NCI-H446 (cell line): ENCODE measurements at places on chromosomes 7 and 10.

DNA sequence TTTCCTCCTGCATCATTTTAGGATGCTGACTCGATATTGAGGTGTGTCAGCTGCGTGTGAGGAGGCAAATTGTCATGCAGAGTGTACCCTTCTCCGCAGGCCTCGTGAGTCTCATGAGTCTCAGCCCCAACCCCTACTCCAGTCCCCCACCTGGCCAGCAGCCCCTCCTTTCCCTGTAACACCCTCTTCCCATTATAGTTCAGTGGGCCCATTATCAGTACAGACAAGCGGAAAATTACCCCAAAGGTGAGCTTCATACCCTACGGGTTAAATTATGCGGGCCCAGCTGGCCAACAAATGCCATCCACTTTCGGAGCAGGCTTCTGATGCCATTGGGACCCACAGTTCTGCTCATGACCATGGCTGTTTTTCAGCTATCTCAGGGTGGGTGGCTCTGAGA is 25.2 kb downstream of the SFTPD start:
- no peak for DNase-seq

DNA sequence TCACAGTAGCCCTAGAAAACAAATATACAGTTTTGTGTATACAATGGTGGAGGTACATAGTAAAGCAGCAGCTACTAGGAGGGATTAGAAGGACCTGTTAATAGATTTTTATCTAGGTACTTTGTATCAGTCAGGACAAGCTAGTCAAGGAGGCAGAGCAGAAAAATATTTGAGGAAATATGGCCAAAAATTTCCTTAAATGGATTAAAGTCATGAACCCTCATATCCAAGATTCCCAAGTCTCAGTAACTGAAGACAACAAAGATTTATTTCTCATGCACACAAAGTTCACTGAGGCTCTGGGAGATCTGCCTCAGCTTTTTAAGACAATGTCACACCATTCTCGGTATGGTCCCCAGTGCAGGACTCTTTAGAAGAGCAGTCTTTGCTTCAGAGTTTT is 28.1 kb upstream of the ARMC3 start:
- DNase-seq: no peak

DNA sequence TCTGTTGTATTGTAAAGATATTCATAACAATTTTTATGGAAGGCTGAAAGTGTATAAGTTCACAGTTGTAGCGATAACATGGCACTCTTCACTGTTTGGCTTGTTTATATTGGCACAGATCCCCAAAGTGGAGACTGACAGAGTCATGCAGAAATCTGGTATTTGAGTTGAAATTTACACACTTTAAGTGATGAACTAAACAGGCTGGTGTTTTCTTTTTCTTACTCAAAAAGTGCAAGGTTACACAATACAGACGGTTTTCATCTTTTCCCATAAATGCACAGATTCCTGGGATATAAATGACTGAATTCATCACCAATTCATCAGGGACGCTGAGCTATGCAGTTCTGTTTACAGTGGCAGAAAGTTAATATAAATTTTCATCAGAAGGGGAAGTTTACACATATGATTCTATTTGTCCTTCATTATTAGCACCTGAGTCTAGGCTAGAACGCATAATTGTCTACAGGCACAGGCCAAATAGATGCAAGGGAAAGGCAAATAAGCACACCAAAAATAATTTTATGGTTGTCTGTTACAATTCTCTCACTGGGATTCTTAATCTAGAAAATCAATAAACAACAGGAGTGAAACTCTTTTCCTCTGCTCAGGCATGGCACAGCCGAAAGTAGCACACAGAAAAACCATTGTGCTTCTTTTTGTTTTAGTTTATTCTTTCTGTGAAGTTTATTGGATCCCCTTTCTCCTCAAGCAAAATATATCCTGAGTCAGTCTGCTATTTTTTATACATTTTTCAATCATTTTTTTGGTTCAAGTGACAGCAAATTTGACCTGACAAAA is 88.0 kb downstream of the FOXP2 start:
- DNase-seq: peak; percentile 55

GRCh38 chr10:80356989-80357850 is 639 bp downstream of the DYDC2 start:
- no peak for DNase-seq

DNA sequence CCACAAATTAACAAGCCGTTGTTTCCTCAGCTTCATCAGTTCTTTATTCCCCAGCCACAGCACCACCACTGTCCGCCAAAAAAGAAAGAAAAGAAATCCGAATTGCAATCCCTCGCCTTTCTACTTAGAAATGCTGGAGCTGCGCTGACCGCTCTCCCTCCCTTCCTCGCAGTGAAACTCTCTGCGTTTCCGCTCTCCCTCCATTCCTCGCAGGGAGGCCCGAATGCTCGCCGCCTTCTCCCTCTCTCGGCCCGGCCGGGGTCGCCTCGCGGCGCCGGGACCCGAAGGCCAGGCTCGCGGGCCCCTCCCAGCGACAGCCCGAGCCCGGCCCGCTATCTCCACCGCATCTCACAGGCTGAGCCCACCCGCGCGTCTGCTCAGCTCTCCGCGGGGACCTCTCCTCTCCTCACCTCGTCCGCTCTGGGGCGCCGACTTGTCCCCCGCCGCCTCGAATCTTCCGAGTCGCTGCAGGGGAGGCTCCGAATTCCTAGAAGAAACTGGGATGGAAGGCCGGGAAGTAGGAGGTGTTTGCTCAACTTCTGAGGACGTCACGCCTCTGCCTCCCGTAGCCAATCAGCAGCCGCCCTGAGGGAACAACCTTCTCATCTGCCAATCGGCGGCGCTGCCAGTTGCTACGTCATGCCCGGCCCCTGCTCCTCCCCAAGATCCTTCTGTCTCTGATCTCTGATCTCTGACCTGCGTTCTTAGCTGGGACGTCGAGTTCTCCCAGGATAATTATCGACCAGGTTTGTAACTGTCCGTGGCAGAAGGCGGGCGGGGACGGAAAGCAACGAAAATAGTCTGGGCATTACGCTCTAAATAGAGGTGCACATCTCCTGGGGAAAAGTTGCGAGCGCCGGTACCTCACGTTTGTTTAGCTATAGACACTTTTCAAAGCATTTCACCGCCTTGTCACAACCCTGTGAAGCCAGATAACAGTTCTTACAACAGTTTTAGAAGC is at the start of gene AASS:
AASS (minus strand) TSS at position 499 of the 961 bp plus-strand sequence. CDS start 10,523 bp downstream, outside the sequence.
- DNase-seq: peak; percentile 60

DNA sequence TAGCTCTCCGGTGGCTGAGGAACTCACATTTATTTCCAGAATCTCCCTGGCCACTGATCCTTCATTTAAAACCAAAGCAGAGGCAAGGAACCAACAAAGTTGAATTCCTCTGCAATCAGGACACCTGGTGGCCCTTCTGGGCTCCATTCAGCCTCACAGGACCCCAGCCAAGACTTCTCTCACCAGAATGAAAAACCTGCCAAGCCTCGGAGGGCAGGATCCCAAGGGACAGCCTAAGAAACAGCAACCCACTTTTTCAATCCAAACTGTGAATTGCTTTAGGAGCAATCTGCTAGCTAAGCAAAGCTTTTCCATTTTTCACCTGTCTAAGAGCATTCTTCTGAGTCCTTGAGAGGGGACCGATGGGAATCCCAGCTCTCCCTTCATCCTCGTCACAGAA is 34.6 kb downstream of the OAT start:
- DNase-seq: no peak

GRCh38 chr7:47950714-47951113 is 2.4 kb upstream of the PKD1L1 start:
- no peak for DNase-seq

- no peak for DNase-seq
These were observed 65.6 kb upstream of the CTBP2 start for GRCh38 chr10:125226005-125226404.

- DNase-seq: no peak
These were observed 23.8 kb downstream of the PODXL start for GRCh38 chr7:131532570-131533091.

DNA sequence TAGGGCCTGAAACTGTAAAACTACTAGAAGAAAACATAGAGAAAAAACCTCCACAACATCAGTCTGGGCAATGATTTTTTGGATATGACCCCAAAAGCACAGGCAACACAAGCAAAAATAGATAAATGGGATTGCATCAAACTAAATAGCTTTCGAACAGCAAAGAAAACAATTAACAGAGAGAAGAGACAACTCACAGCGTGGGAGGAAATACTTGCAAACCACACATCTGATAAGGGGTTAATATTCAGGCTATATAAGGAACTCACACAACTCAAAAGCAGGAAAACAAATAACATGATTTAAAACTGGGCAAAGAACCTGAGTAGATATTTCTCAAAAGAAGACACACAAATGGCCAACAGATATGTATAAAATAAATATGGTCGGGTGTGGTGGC is 7.7 kb upstream of the GSTK1 start:
- no peak for DNase-seq

- peak; percentile 12 for DNase-seq
These were observed 4.7 kb upstream of the ABLIM1 start for GRCh38 chr10:114662646-114663217.

DNA sequence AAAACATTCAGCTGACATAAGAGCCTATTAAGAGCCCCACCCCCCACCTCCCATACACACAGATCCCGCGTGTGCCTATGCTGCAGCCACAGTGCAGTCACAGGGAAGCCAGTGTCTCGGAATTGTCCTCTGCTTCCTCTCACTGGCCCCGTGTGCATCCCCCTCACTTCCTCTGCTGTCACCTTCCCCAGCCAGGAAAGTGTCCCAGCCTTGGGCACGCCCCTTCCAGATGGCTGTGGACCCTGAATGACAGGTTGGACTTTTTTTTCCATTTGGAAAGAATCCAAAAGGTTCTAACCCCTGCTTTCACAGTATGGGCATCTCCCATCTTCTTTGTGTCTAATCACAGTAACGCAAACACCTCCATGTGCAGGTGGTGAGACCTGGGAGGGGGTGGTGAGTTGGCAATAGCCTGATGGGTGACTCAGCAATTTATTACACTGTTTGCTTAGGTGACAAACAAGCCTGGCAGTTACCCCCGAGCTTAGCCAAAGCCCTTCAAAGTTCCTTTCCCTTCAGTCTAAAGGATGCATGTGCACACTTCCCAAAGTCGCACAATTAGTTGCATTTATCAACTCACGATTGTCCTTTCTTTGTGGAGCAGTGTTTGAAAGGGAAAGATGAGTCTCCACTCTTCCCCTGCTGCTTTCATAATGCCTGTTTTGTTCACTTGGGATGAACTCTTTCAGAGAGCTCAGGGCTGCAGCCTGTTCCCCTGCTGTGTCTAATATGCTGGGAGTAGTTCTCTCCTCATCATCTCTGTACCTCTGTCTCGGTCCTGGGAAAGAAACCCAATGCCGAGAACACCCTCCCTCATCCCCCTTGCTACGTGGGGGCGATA is 67.5 kb upstream of the EFCAB10 start:
- peak; percentile 43 for DNase-seq

- DNase-seq: no peak
These were observed 12.5 kb upstream of the LIPK start for GRCh38 chr10:88693392-88694020.

DNA sequence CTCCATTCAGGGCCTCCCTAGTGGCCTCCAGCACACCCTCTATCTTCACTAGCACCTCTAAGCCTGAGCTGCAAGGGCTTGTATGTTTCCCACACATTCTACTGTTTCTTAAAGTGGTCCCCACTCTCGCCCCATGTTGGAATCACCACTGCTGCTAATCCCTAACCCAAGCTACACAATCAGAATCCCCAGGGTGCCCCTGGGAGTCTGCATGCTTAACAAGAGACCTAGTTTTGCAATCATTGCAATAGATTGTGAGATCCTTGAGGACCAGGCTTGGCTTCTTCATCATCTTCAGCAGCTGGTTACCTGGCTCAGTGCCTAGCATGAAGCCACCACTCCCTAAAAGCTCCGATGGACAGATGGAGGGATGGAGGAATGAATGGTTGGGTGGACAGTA is 113.9 kb downstream of the MYOF start:
- DNase-seq: no peak

- no peak for DNase-seq
These were observed 76.8 kb upstream of the KLF6 start for GRCh38 chr10:3861795-3862194.

DNA sequence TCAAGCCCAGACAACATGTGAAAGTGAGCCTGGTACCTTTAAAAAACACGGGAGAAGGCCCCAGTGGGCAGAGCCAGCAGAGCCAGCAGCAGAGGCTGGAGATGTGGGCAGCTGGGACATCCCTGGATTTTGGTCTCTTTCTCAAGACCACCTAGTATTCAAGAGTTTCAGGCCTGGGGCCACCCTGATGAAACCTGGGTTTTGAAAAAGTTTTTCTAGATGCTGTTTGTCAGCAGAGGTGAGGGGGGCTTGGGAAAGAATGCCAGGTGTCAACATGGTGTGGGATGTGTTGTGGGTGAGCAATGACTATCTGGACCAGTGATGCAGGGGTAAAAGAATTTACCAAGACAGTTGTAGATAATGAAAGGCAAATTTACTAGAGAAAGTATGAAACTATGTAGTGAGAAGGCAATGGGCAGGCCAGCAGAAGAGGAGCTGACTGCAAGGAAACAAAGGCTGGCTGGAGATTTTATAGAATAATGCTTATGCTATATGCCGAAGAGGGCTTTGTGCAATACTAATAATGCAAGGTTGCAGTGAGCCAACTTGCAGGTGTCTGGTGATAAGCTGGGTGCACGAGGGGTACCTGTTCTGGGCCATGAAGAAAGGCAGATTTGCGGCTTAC is 28.1 kb upstream of the PLEKHA1 start:
- DNase-seq: no peak

DNA sequence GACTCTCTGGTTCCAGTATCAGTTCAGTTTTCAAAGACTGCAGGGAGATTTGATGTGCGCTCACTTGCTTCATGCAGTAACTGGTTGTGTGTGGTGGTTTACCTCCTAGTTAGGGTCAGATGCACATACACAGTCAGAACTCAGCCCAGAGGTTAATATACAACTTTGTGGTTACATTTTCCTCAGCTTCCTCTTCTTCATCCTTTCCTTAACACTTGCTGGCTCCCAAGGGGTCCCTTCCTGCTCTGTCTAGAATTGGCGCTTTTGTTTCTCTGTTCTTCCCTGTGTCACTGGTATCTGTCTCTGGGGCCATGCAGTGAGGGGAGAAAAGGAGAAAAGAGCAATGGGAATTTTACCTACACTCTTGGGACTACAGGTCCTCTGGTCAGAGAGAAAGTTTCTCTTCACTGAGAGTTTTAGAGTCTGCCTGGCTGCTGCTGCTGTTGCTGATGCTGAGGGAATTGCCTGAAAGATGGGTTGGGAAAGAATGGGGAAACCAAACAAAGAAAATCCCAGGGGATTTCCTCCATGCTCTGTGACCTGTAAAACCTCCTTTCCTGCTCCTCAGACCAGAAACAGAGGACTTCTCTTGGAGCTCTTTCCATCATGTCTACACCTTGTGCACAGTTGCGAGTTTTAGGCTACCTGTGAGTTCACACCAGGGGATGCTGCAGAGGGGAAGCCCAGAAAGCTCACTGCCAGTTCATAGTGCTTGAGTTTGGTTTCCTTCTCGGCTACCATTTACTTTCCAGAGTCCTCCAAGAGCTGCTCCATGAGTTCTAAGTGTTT is 74.6 kb downstream of the WDFY4 start:
- DNase-seq: no peak

DNA sequence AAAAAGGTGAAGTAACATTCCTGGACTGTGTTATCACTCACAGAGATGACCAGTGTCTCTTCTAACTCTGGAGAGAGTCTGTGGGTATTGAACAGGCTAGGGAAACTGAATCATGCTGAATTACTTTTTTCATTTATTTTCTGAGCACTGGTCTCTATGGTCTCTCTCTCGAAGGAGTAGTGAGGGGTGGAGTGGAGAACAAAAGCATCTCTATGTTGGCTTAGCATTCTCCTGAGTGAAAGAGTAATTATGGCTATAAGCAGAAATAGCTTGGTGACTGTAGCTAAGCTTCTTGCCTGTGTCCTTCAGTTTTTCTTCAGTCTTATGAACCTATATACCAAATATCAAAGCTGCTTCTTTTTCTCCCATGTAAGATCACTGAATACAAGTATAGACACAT is 64.6 kb upstream of the PTN start:
- no peak for DNase-seq

GRCh38 chr10:112202561-112203241 is 19.1 kb upstream of the GPAM start:
- DNase-seq: no peak
